Thymus (tissue), 14 donors: ENCODE measurements at places on chromosomes 2 and 18.

DNA sequence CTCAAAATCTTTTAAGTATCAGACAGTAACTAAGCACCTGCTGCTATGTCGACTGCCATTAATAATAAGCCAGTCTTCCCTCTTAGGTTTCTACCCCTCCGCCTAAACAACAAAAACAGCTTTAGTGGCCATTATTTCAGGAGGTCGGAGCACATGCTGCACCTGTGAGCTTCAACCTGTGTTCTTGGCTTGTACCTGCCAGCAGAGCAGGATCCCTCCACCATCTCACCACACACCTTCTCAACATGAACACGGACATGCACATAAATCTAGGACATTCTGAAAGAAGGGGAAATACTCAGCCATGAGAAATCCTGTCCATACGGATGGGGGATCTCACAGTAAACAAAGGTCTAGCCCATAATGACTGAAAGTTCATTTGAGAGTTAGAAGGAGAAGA lies 3.7 kb downstream of the CYB5A start:
- DNase-seq: no peak

- no peak for DNase-seq
These were observed 44.7 kb downstream of the ASXL2 start for GRCh38 chr2:25833566-25833965.

GRCh38 chr2:134253117-134253704 lies 661 bp upstream of the MGAT5 start:
- no peak for DNase-seq

GRCh38 chr2:136423516-136423996 lies 305.6 kb upstream of the CXCR4 start:
- DNase-seq: peak; percentile 84

- DNase-seq: no peak
These were observed 667 bp upstream of the SCYGR4 start for GRCh38 chr2:227616631-227617030.

DNA sequence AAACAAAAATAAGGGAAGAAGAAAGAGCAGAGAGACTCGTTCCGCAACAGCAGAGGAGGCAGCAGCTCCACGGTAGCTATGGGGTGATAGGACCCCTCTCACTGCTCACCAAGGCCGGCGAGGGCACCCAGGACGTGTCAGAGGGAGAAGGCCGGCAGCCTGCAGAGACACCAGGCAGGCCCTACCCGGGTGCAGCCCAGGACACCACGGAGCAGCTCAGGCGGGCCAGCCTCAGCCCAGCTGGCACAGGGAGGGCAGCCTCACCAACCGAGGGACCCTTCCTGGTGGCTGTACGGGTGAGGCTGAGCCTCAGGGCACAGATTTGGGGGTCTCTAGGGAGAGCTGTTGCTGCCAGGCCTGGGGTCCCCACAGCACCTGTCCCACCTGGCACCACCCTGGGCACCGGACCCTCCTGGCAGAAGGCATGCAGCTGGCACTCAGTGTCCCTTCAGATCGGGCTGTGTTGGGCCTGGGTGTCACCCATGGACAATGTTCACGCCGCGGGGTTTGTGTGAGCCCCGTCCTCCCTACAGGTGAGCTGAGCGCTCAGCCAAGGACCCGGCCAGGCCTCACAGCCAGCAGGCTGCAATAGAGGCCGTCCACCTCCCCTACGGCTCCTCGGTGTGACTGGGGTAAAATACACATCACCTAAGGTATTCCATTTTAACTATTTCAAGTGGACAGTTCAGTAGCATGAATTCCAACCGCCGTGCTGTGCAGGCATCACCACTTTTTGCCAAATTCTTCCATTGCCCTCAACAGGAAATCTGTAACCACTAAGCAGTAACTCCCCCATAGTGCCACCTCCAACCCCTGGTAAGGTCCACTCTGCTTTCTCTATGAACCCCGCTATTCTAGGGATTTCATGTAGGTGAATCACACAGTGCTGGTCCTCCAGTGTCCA lies 21.6 kb downstream of the KCNG2 start:
- DNase-seq: no peak

DNA sequence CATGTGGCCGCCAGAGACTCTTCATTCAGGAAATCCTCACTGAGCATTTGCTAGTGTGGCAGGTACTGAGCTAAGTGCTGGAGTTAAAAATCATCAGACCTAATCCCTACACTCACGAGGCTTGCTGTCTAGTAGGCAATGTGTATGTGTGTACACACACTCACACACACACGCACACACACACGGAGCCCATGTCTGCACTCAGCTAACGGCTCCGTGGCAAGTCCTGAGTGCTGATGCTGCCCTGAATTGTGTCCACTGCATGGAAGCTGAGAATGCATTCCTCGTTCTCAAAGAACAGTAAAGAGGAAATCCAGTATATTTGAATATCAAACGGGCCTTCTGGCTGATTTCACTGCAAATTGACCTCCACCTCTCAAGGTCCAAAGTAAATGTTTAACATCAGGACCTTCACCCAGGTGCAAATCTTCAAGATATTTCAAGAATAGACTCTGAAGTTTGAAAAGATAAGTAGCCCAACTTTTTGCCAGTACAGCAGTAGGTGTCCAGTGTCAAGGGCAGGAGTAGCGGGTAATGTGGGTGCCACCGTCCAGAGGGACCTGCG lies 136.1 kb upstream of the TTC39C start:
- DNase-seq: no peak

DNA sequence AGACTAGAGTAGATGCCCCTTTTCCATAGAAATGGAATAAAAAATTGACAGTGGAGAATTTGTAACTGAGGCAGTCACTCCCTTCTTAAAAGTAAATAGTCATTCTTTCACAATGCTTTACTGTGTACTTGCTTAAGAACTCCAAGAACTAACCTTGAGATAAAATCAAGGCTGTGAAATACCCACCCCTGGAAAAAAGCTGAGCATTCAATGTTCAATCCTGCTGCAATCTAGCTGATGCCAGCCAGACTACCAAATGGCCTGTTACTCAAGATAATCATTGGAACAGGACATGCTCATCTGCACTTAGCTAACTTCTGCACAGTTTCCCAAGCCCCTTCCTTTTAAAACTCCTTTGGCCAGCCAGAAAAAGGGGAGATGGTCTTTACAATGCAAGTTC lies 367.4 kb upstream of the GULP1 start:
- no peak for DNase-seq

- no peak for DNase-seq
These were observed 140.5 kb downstream of the TPGS2 start for GRCh38 chr18:36688020-36688965.

GRCh38 chr2:215698566-215698965 lies 262.7 kb upstream of the FN1 start:
- no peak for DNase-seq

DNA sequence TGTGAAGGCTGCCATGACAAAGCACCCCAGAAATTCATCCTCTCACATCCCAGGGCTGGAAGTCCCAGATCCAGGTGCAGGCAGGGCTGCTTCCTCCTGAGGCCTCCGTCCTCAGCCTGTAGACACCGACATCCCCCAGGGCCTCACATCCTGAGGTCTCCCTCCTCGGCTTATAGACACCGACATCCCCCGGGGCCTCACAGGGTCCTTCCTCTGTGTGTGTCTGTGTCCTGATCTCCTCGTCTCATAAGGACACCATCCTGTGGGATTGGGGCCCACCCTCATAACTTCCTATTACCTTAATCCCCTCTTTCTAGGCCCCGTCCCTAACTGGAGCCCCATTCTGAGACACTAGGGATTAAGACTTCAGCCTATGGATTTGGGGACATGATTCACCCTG lies 92.0 kb upstream of the SNTG2 start:
- no peak for DNase-seq

DNA sequence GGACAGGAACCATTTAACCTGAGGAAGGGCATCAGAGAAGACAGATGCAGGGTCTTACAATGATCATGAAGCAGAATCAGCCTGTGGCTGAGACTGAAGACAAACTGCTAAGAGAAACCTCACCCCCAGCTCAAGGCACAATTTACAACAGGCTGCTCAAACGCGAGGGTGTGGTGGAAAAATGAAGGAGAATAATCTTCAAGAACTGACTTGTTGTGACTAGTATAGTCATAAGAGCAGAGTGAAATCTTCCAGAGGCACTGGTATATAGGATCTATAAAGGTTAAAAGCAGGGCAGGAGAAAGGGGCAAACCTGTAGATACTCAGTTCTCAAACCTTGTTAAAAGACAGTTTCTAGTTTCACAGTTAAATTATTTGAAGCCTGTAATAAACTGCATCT lies 1155.8 kb upstream of the TMEFF2 start:
- no peak for DNase-seq

- DNase-seq: no peak
These were observed 27.3 kb upstream of the GPR17 start for GRCh38 chr2:127618551-127619202.

- DNase-seq: no peak
These were observed 44.3 kb upstream of the TMEM87B start for GRCh38 chr2:112010751-112011150.

DNA sequence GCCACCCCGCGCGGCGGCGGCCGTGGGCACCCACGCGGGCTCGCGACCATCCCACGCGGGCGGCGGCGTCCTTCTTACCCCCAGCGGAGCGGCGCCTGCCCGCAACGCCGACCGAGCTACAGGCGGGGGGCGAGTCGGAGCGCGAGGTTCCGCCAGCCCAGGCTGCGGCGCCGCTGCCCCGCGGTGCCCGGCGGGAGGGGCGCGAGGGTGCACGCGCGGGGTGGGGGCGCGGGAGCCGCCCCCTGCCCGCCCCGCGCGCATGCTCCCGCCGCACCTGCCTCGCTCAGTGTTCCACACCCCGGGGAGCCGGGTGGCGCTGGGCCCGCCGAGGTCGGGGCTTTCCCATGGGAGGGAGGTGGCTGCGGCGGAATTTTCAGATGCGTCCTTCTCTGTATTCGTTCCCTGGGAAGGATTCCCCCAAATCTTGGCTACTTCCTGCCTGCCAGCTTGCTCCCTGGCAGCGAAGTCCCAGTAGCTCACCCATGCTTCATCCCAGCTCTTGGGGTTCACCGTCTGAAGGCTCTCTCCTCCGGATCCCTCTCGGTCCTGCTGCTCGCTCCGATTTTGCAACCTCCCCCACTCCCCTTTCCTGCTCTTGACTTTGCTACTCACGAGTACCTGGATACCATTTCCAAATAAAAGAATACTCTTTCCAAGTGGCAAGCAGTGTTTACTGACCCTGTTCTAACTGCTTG lies at the start of gene L3MBTL4:
Gene L3MBTL4, minus strand, starts transcription at position 189 of the 695 bp plus-strand sequence. CDS start 103,286 bp downstream, outside the sequence.
- DNase-seq: no peak

GRCh38 chr2:104969564-104969963 lies 68.3 kb upstream of the MRPS9 start:
- no peak for DNase-seq

DNA sequence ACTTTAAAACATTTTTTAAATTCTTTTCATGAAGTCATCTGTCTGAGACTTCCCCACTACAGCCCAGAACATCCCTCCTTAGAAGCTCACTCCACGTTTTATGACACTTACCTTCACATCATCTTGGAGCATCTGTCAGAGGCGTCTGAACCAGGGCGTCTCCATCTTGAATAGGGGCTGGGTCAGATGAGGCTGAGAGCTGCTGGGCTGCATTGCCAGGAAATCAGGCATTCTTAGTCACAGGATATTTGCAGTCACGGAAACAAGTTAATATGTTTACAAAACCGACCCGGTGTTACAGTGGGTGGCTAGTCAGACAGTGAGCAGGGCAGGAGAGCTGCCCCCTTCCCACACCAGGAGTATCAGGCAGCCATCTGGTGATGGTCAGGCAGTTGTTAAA lies 456.5 kb downstream of the FBXO15 start:
- DNase-seq: no peak

- DNase-seq: no peak
These were observed 7.1 kb upstream of the CDCA7 start for GRCh38 chr2:173347305-173348168.

- DNase-seq: peak; percentile 78
These were observed 1.7 kb downstream of the CXCR4 start for GRCh38 chr2:136116151-136116812.

DNA sequence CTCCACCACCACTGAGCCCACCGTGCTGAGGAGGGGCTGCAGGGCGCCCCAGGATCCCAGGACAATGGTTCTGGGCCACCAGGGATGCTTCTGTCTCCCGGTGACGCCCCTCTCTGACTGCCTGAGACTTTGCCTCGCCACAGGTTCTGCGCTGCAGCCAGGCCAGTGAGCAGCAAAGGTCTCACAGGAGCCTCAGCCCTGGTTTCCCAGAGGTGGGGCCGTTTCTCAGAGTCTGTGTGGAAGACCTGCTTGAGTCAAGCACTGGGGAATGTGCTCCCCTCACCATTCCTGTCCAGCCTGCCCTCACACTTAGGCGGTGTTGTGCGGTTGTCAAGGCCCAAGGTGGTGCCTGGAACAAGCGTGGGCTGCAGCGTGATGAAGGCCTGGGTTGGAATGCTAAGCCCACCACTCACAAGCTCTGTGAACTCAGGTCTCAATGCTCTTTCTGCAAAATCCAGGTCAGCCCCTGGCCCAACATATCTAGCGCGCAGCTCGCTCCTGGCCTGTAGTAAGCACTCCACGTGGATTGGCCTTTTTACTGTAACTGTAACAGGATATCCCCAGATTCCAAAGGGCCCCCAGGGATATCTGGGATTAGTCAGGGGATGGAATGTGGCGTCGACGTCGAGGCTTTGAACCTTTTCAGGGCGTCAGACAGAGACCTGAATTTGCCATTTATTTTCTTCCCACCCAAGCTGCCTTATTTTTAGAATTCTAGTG lies 47.6 kb downstream of the PLB1 start:
- DNase-seq: no peak

- DNase-seq: no peak
These were observed 9.8 kb upstream of the RAB17 start for GRCh38 chr2:237600205-237600846.

- DNase-seq: no peak
These were observed 497.3 kb downstream of the CCDC85A start for GRCh38 chr2:56680971-56681631.

- DNase-seq: no peak
These were observed 69.7 kb upstream of the SULT1C3 start for GRCh38 chr2:108169982-108170625.

DNA sequence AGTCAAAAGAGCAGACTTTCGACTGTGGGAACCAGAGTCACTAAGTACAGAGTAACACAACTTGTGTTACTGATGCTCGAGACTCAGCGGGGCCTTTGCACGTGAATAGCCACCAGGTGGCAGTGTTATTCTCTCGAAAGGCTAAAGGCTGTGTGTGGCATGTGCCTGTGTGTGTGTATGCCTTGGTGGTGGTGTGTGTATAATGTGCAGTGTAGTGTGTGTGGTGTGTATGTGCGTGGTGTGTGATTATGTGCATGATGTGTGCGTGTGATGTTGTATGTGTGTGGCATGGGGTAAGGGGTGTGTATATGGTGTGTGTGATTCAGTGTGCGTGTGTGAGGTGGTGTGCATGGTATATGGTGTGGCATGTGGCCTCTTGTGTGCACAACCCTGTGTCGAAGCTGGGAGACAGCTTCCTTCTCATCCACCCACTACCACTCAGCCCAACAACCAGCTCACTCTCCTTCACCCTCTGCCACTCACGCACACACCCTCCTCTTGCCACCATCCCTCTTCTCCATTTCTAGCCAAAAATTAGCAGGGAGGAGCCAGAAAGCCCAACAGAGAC lies 83.0 kb upstream of the ZNF532 start:
- peak; percentile 36 for DNase-seq

DNA sequence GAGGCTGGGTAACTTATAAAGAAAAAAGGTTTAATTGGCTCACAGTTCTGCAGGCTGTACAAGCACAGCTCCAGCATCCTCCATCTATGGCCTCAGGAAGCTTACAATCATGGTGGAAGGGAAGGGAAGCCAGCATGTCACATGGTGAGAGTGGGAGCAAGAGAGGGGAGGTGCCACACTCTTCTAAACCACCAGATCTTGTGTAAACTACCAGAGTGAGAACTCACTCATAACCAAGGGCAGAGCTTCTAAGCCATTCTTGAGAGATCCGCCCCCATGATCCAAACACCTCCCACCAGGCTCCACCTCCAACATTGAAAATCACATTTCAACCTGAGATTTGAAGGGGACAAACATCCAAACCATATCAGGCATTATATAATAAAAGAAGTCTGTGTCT lies 121.6 kb upstream of the CDC42EP3 start:
- DNase-seq: no peak
